ENCODE measurements at places on chromosomes 2 and 18. TPM values are rescaled to one million over a fixed set of nuclear protein-coding genes. Genes with fewer than 3 reads are reported as not detected.

Gene ALPP
- total RNA-seq: not detected

Gene RUFY4
- total RNA-seq: 0.29 TPM

Gene CPLX4
- total RNA-seq: not detected

Gene PDE11A
- total RNA-seq: 0.10 TPM

Gene VAMP8
- total RNA-seq: 27.4 TPM

Gene ANKRD36C
- total RNA-seq: 104 TPM

Gene INHA
- not detected for total RNA-seq

Gene POTEI
- total RNA-seq: 0.48 TPM

Gene KYNU
- not detected for total RNA-seq

Gene BCL2L11
- total RNA-seq: 9.0 TPM

Gene IL1F10
- total RNA-seq: not detected

Gene GAL3ST2
- not detected for total RNA-seq

Gene SERPINB10
- total RNA-seq: not detected

Gene CD28
- under 0.01 TPM for total RNA-seq

Gene TPO
- not detected for total RNA-seq

Gene KCNE4
- total RNA-seq: under 0.01 TPM

Gene TCF7L1
- total RNA-seq: 8.3 TPM

Gene PIEZO2
- 103 TPM for total RNA-seq

Gene UGT1A5
- total RNA-seq: not detected

Gene SLC14A1
- not detected for total RNA-seq

Gene SLC5A7
- total RNA-seq: not detected

Gene NYAP2
- not detected for total RNA-seq

Gene ABCG5
- not detected for total RNA-seq

Gene CDH2
- total RNA-seq: 5.8 TPM

Gene CDKL4
- 0.98 TPM for total RNA-seq

Gene GPR45
- not detected for total RNA-seq

Gene SNORC
- total RNA-seq: 0.65 TPM

Gene ADRA2B
- not detected for total RNA-seq

Gene IKZF2
- 2.9 TPM for total RNA-seq

Gene SMAD2
- 37.6 TPM for total RNA-seq

Gene TMEM37
- 0.33 TPM for total RNA-seq

Gene RIT2
- total RNA-seq: not detected

Gene CNDP1
- not detected for total RNA-seq

Data from vein endothelial cell (primary cell).